ENCODE measurements at places on chromosomes 2 and 18.

GRCh38 chr2:192026825-192027120, 168.0 kb downstream of the TMEFF2 start:
- DNase-seq: no peak

DNA sequence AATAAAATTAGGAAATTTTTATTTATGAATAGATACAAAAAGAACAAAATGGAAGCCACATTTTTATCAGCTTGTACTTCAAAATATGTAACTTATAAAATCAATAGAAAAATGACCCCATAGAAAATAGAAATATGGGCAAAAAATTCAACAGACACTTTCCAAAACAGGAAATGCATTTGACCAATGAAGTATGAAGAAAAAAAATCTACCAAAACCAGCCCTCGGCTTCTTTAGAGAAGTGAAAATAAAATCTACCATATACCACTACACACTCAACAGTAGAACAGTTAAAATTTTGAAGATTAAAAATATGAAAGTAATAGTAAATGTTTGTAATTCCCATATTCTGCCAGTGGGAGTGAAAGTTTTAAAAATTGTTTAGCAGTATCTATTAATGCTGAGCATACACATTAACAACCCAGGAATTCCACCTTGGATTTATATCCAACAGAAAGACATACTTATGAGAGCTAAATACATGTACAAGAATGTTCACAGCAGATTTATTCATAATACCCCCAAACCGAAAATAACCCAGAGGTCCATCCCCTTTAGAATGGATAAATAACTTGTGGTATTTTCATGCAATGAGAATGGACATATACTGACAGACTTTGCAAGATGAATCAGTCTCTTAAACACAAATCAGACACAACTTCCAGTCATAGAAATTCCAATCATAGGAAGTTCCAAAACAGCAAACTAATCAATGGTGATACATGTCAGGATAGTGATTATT, 318.0 kb downstream of the FIGN start:
- no peak for DNase-seq

- DNase-seq: no peak
Measured at GRCh38 chr2:216985658-216986141, 125.8 kb upstream of the TNP1 start.

DNA sequence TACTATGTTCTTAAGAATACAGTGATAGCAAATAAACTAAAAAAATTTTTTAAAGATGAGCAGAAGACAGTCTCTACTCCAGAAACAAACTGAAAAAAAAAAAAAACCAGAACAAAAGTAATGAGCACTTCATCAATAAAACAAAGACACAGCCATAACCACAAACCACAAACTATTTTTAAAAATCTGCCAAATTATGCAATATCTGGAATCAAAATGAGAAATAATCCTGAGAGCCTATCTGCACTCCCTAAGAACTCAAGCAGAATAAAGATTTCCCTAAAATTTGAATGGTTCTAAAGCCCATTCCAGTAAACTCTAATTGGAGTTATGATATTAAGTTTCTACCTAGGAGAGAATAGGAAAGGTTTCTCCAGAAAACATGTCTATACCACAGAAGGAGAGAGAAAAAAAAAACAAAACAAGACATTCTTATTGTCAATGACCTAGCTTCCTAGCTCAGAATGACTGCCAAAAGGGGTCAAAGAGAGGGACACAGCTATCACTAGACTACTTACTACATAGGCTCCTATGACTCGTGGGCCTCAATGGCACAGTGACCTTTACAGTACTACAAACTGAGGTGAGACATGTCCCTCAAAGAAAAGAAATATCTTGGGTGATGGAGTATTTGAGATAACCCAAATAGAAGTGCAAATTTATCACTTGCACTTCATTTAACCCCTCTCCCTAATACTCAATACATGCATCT, 262.8 kb downstream of the ZEB2 start:
- no peak for DNase-seq

DNA sequence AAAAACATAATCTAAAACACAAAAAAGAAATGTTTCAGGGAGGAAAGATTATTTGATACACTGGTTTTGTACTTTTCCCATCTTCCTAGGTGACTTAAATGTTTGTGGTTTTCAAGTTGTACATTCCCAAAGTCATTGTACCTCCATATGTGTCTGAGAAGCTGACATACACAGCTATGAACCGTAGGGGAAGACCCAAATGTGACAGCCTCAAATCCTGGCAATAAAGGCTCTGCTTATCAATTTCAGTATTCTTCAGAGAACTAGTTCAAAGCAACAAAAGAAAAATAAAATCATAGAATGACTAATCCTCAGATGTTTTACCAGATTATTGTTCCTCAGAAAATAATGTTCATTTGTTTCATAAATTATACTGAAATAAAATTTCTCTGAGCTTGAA, 2.5 kb downstream of the DYNC2LI1 start:
- DNase-seq: no peak

DNA sequence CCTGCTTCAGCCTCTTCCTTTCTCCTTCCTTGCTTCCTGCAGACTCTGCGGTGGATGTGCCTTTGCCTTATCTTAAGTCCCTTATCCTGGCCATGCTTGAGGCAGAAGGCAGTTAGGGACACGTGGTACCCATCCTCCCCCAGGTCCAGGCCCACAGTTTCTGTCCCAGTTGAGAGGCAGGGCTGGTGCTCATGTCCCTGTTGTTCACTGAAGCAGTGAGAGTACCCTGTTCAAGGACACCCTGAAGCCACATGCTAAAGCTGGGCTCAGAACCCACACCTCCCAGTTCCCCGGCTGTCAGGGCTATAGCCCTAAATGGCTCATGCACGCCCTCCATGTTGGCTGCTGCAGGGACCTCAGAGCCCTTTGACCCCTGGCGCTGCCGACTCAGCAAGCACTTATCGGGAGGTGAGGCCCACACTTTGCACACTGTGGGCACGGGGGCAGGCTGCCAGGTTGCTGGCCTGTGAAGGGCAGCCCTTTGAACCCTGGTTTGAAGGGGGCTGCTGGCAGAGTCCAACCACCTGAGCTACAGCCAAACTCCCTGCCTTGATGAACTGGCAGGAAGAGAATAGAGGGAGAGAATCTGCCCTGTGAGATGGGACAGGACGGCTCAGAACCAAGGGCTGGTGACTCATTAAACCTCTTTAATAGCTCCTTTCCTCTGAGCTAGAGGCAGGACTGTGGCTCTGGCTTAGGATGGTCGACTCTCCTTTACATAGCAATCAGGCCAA, 6.3 kb downstream of the KHK start:
- DNase-seq: no peak

DNA sequence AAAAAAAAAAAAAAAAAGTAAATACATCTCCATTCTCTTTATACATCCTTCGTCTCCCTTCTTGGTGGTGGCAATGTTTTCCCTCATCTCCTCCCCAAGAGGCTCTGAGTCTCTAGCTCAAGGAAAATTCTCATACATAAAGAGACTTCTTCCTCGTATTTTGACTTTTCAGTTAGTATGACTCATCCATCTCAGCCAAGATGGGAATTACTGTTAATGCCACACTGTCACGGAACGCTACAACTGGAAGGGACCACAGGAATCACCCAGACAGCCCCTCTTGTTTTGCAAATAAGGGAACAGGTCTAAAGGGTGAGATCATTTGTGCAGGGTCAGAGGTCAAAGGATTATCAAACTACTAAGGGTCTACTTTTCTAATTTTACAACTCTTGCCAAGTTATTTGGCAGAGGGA, 19.5 kb downstream of the NFE2L2 start:
- no peak for DNase-seq

GRCh38 chr2:217478831-217479455, 523.9 kb downstream of the TNS1 start:
- no peak for DNase-seq

DNA sequence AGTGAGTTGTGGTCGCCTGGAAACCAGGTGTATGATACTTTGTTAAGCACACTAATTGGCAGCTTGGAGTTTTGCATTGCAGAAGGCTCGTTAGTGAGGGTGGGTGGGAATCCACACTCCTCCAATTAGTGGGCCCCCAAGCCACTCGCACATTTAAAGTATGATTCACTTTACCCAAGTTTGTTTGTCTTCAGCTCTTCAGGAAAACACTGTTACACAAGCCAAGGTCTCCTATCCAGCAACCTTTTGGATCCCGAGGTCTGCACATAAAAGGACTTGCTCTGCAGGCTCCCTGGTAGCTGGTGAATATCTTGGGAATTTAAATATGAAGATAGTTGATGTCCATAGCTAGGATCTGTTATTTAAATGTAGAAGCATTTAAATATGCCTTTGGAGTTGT, 66.1 kb downstream of the NPAS2 start:
- no peak for DNase-seq

DNA sequence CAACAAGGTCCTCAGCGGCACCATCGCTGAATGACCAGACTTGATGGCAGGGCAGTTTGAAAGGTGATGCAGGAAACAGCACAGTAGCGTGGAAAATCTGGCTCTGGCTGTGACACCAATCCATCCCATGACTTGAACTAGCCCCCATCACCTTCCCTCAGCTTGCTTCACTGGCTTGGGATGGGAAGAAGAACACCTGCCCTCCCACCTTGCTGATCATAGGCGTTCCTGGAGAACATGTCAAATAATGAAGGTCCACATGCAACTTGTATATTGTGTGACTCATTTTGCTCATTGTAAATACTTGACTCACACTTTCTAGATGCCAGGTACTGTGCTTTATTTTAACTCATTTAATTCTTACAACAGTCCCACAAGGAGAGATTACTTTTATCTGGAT, 292.4 kb upstream of the SPRED2 start:
- DNase-seq: no peak

- DNase-seq: no peak
Measured at GRCh38 chr2:8475349-8476031, 206.4 kb upstream of the ID2 start.

DNA sequence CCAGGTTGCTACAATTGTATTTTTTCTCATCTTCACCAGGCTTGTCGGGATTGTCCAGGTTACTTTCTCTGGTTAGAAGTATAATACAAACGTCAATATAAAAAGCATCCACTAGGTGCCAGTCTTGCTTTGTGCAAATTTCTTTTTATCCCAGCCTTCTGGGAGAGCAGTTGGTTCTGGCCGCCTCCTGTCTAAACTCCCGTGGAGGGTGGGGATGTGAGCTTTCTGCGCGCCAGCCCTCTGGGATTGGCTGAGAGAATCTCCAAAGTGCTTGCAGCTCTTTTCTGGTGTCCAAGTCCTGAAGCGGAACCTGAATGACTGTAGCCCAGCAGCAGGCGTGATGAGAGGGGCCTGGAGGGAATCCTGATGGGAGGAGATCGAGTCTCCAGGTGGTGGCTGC, 22.4 kb upstream of the TOGARAM2 start:
- DNase-seq: no peak

- no peak for DNase-seq
Measured at GRCh38 chr2:193446967-193447366, 1252.2 kb upstream of the TMEFF2 start.

GRCh38 chr2:85748985-85749875, 4.6 kb upstream of the ATOH8 start:
- DNase-seq: no peak

GRCh38 chr2:237533668-237534161, 32.7 kb upstream of the PRLH start:
- DNase-seq: no peak

DNA sequence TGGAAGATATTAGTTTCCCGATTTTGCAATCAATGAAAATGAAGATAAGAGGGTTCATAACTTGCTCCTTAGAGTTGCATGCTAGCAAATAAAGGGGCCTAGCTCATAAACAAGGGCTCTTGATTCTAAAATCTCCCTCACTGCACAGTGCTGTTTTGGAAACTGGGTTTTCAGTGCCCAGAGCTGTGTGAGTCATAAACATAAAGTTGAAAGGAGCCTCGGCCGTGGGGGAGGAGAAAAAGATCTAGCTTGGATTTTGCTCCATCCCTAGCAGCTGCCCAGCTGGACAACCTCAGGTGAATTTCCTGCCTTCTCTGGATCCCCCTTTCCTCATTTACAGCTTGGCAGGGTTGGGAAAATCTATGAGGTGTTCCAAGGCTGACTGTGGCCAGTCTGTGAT, 42.5 kb downstream of the LYPD1 start:
- DNase-seq: no peak

DNA sequence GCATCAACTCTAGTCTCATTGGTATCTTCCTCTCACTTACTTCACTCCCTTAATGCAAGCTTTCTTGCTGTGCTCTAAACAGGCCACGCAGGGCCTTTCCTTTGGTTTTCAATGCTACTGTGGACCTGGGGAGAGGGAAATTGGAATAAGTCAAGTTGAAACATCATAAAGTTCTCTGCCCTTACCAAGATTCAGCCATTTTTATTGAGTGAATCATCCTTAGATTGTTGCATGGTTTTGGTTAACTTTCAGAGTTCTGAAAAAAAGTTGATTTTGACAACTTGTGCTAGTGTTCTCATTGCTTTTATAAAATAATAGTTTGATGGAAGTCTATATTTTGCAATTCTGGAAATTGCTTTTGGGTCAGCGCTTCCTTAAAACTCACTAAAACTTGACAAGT, 852.8 kb upstream of the ACVR2A start:
- DNase-seq: no peak

GRCh38 chr2:53208815-53209214, 558.8 kb upstream of the CHAC2 start:
- DNase-seq: no peak

DNA sequence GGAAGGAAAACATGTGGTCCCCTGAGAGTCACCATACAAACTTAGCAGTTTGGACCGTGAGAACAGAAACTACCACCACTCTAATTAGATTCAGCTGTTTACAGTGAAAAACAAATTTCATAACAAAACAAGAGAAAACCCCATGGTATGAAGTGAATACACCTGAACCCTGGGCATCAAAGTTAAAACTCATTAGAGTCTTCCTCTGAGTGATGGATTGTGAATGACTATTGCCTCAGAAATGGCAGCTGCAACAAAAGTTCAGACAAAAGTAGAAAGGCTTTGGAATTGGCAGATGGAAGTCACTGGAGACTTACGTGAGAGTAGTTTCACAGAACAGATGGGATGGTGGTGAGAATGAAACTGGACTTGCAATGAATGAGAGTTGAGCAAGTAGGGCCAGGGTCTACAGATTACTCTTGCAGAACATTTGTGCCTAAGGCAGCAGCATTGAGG, 98.0 kb downstream of the AAK1 start:
- no peak for DNase-seq

DNA sequence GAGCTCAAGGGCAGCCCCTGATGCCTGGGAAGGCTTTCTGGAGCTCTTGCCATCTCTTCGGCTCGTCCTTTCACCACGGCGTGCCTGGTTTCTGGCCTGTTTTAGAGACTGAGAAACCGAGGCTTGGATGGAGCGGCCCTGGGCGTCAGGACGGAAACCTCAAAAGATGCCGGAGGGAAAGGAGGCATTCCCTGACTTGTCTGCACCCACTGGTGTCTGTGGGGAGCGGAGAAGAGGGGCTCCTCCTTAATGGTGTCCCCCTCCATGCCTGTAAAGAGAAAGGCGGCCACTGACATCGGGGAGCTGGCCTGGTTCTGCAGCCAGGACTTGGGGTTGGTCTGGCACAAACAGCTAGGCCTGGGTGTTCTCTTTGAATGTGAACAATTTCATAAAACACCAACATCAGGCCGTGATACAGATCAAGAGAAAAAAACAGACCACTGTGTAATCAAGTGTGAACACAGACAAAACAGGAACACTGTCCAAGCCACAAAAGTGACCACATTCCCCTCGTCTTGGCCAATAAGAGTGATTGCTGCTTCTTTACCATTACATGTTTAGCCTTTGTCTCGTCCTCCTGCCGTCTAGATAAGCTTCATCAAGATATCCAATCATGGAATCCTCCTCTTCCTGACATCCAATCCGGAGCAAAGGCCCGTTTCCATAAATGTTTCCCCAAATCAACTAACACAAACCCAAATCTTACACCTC, 633 bp upstream of the ILKAP start:
- no peak for DNase-seq

GRCh38 chr18:1408376-1408775, 503.7 kb downstream of the ADCYAP1 start:
- DNase-seq: no peak

GRCh38 chr18:9570255-9570654, 44.1 kb downstream of the PPP4R1 start:
- DNase-seq: no peak

All from stimulated activated CD4-positive, alpha-beta T cell treated with anti-CD3 and anti-CD28 coated beads, Interleukin-4, amount 100 ng/mL, for 48 hours (primary cell).